ENCODE measurements at places on chromosomes 16 and 17.
A peak's percentile ranks its signal among the peaks of the same experiment; 100 is the strongest.

- no peak for DNase-seq
Observed at GRCh38 chr16:23072769-23073549, 76.3 kb downstream of the USP31 start.

DNA sequence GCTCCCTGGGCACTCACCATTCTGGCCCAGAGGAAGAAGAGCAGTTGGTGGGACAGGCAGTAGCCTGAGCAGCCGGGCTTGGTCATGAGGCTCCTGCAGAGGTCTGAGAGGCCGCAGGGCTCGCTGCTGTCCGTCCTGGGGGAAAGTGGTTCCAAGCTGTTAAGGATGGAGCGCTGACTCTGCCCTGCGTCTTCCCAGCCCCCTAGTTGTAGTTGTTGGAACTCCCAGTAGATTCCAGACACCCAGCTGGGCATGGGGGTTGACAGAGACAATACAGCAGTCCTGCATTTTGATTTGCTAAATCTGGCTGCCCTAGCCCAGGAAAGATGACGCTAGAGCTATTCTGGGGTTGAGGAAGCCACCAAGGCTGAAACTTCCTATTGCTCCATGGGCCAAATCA is 7.3 kb downstream of the C16orf89 start:
- DNase-seq: no peak

DNA sequence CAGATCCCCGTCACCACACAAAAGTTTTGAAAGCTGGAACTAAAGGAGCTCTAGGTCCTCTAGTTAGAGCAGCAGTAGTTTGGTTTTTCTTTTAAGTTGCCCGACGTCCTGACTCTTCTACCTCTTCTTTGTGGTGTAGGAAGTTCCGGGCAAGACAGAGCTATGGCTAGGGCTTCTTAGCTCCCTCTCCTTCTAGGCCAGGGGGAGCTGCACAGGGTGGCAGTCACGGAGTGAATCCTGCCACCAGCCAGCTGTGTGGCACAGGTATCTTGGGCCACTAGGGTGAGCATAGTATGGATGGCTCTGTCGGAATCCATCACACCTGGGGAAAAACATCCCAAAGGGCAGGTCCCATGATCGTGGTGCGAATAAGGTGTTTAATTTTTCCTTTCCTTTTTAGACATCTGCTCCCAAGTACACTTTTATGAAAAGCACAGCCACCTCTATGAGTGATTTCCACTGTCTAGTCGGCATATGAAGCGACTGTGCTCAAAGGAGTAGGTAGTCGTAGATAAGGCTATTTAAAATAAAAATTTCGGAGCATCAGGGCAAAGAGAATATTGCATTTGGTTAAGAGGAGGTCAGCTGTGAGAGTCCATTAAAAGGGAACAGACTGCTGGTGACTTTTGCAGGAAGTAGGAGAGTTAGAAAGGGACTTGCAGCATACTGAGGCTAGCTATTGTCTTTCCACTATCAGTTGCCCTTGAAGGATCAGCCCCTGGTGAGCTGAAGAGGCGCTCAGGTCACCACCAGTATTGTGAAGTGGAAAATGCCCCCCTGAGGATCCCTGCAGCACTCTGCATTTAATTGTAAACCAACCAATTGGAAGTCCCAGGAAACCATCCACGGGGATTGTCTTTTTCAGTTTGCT is 2.1 kb downstream of the PRKCA start:
- no peak for DNase-seq

DNA sequence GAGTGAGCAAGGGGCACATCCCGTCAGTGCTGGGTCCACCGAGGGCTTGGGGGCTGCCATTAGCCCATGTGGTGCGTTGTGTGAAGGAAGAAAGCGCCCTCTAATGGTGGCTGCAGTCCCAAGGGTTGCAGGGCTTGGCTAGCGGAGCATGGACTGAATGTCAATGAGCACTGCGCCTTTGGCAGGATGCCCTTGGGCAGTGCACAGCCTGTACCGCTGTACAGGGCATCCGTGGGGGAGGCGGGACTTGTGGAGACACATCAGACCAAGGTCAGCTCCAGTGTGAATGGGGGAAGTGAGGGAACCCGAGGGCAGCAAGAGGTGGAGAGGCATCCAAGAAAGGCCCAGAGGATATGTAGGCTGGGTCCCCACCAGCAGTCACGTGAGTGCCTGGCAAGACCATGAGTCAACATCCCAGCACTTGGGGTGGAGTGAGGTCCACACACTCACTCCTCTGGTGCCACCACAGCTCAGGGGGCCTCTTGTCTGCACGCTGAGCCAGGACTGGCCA is 75.5 kb upstream of the MED9 start:
- DNase-seq: no peak

- no peak for DNase-seq
Observed at GRCh38 chr16:72947379-72948237, 100.3 kb downstream of the ZFHX3 start.

DNA sequence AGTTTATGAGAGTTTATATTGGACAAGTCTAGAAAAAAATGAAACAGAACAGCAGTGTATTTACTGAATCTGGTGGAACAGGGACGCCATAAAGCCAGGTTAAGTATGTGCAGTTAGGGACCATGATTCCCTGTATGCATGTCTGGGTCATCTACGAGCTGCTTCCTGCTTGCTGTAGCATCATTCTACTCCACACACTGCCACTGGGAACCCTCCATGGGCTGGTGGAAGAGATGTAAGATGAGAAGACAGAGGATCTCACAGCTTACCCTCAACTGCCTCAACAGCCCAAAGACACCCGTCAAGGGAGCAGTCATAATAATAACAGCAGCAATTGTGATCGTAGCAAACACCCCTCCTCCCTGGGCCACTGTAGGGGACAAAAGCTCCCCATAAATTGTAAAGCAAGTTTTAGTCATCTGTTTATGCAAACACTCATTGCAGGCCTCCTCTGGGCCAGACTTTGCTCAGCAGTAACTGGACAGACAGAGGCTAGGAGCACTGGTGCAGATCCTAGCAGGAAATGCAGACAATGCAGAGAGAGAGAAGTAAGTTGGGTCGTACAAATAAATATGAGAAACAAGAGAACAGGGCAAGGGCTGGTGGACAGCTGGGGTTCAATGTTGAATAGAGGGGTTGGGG is 188.0 kb downstream of the SOX9 start:
- DNase-seq: no peak

DNA sequence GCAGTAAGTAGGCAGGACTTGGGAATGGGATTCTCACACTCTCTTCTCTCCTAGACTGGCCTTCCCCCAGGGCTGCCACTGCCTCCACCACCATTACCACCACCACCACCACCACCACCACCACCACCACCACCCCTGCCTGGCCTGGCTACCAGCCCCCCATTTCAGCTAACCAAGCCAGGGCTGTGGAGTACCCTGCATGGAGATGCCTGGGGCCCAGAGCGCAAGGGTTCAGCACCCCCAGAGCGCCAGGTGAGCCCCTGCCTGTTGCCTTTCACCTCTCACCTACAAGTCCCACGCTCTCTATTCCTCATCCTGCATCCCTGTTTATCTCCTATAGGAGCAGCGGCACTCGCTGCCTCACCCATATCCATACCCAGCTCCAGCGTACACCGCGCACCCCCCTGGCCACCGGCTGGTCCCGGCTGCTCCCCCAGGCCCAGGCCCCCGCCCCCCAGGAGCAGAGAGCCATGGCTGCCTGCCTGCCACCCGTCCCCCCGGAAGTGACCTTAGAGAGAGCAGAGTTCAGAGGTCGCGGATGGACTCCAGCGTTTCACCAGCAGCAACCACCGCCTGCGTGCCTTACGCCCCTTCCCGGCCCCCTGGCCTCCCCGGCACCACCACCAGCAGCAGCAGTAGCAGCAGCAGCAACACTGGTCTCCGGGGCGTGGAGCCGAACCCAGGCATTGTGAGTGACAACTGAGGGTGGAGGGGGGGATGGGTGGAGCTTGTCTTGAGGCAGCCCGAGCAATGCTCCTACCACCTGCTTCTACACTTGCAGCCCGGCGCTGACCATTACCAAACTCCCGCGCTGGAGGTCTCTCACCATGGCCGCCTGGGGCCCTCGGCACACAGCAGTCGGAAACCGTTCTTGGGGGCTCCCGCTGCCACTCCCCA is 7.9 kb upstream of the TMEM88 start:
- DNase-seq: no peak

- no peak for DNase-seq
Observed at GRCh38 chr17:56694825-56695224, 101.3 kb downstream of the NOG start.

DNA sequence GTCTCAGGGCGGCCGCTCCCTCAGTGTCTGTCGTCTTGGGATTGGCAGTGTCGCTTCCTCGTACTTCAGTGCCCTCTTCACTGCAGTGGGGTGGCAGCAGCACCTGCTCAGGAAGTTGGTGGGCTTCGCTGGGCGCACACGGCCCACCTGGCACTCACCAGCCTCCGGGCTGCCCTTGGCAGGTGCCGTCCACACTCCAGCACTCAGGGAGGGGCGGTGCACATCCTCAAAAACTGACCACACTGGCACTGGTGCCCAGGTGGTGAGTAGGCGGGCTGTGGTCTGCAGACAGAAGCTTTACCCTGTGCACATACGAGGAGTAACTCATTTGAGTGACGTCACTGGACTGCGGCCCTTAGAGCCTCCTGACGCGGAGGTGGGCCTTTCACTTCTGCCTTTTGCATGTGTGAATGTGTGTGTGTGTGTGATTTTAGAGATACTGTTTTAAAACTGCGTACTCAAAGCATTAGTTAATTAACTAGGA is 94.6 kb downstream of the BANP start:
- peak; percentile 33 for DNase-seq

- DNase-seq: peak; percentile 100
Observed at GRCh38 chr17:74873037-74873873, 461 bp upstream of the FDXR start.

DNA sequence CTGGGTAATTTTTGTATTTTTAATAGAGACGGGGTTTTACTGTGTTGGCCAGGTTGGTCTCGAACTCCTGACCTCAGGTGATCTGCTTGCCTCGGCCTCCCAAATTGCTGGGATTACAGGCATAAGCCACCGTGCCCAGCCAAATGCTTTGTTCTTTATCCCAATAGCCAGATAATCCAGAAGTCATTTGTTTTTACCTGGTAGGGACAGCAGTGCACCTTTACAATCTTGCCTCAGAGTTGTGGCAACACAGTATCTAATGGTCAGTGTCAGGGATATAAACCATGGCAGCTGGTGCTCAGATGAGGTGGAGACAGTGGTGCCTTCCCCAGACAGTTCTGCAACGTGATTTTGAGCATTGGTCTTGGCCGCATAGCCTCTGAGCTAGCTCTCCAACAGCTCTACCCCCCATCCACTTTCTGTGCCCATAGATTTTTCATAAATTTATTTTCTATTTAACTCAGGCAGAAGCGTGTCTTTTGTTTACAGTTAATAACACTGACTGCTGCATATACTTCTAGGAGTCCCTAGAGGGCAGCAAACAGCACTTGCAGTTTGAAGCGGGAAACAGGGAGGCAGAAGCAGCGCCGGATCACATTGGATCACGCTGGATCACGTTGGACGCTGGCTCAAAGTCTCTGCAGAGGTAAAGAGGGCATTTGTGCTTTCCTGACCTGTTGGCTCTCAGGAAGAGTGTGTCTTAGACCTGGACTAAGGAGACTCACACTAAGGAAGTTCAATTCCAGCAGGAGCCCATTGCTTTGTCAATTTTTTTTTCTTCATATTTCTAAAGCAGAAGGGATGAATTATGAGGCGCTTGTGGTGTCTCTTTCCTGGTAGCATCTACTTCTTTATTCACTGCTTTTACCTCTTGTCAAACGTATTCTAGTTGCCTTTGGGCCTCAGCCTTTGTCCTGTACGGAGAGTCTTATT is 5.1 kb upstream of the GGT6 start:
- DNase-seq: peak; percentile 57

DNA sequence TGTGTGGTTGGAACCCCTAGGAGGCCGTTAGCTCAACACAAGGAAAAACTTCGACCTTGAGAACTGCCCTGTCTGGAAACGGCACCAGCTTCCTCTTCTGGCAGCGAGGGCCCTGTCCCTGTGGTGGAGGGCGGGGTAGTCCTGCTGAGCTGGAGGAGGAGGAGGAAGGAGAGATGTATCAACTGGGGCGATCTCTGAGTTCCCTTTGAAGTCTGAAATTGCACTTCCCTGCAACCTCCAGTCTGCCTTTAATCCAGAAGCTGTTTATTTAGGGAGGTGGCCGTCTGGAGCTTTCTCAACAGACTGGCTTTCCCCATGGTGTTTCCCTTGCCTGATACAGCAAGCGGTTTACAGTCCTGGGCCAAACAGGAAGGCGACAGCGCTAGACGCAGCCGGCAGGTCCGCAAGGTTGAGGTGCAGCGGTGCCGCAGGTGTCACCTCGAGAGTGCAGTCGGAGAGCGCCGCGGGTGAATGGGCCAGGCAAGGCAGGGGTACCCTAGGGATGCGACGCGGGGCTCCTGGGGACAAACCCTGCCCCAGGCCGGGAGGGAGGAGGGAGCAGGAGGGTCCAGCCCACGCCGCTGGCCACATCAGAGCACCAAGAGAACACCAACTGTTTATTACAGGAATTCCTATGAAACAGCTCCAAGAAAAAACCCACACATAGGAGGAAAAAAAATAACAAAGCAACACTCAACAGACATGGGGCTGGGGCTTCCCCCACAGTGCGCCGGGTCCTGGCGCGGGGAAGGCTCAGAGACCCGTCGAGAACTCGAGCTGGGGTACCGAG is 11.4 kb upstream of the MRPS23 start:
- DNase-seq: peak; percentile 68

DNA sequence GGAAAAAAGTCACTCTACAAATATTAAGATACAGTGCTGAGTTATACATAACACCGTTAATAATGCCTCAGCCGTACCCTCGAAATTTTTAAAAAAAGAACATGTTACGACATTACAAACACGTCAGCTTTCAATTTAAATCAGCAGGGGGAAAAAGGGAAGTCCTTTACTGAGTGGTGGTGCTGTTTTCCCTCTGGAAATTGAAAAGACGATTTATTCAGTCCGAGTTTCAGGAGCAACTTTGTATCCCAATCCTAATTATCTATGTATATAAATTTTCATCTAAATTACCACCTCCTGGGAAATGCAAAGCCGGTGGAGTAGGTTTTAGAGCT is 1.3 kb downstream of the NETO2 start:
- DNase-seq: no peak

- no peak for DNase-seq
Observed at GRCh38 chr17:77919276-77919675, 39.2 kb upstream of the TNRC6C start.

- DNase-seq: no peak
Observed at GRCh38 chr16:1430759-1431496, at the start of gene PERCC1. Gene PERCC1 (plus strand): TSS chr16:1431078. CDS start chr16:1432594, 1,516 bp downstream.

DNA sequence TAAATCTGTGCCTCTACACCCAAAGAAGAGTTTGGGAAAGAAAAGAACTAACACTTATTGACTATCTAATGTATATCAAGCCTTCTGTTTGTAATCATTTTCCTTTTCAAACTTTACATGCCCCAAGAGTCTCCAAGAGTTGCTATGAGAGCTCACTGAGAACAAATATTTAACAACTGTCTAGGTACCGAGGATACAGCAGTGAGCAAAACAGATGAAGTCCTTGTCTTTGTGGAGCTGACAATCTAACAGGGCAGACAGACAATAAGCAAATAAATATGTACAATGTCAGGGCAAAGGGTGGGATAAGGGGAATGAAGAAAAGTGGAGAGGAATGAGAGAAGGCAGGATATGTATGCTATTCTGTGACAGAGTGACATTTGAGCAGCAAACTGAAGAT is 64.8 kb upstream of the KSR1 start:
- DNase-seq: no peak
